ENCODE measurements at places on chromosomes 2 and 18.

- DNase-seq = no peak
Measured at GRCh38 chr18:61402726-61403125, 69.5 kb downstream of the CDH20 start.

DNA sequence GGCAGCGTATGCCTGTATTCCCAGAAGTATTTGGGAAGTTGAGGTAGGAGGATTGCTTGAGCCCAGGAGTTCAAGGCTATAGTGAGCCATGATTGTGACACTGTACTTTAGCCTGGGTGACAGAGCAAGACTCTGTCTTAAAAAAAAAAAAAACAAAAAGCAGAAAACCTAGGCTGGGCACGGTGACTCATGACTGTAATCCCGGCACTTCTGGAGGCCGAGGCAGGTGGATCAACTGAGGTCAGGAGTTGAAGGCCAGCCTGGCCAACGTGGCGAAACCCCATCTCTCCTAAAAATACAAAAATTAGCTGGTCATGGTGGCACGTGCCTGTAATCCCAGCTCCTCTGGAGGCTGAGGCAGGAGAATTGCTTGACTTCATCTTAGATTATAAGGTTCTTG lies 46.4 kb downstream of the MTA3 start:
- no peak for DNase-seq

DNA sequence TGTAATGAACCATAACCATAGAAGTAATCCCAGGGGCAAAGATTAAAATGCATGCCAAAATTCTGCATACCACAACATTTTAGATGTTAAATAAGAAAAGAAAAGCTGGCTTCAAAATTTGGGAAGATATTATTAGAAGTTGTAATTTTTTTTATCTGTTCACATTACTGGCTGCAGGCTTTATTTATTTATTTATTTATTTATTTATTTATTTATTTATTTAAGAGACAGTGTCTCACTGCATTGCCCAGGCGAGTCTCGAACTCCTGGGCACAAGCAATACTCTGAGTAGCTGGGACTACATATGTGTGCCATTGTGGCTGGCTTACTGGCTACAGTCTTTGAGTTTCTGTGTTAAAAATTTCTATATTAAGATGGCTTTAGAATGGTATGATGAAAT lies 66.5 kb upstream of the PNPT1 start:
- DNase-seq = no peak

GRCh38 chr18:76953583-76954233 lies 131.4 kb downstream of the ZNF236 start:
- no peak for DNase-seq

GRCh38 chr2:25042321-25043240 lies 705 bp downstream of the EFR3B start:
- no peak for DNase-seq

GRCh38 chr2:172914341-172915008 lies 161.2 kb upstream of the MAP3K20 start:
- DNase-seq = no peak

All from CD4-positive, alpha-beta T cell (primary cell).